ENCODE measurements at places on chromosomes 7 and 10.

GRCh38 chr10:79391231-79392019 is 44.2 kb downstream of the PPIF start:
- DNase-seq: peak; percentile 45

- peak; percentile 81 for DNase-seq
Measured at GRCh38 chr7:15839416-15840100, 153.1 kb upstream of the MEOX2 start.

GRCh38 chr10:78462176-78462575 is 428.5 kb downstream of the RPS24 start:
- DNase-seq: no peak

GRCh38 chr7:27367179-27367932 is 124.8 kb downstream of the EVX1 start:
- no peak for DNase-seq

DNA sequence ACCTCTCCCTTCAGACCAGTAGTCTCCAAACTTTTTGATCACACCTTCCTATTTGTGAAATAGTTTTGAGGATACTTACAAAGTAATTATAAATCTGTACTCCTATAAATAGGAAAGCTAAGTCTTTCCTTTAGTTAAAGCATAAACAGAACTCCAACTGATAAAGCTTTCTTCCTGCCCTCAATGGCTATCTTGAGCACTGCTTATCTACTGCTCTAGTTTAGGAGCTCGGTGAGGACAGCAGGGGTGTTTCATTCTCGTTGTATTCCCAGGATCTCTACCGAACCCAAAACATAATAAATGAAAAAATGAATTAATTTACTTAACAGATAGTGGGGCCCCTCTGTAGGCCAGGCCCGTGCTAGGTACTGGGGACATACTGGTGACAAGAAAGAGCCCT is 17.7 kb downstream of the SORBS1 start:
- no peak for DNase-seq

GRCh38 chr10:114458955-114459354 is 54.7 kb upstream of the AFAP1L2 start:
- DNase-seq: peak; percentile 74

DNA sequence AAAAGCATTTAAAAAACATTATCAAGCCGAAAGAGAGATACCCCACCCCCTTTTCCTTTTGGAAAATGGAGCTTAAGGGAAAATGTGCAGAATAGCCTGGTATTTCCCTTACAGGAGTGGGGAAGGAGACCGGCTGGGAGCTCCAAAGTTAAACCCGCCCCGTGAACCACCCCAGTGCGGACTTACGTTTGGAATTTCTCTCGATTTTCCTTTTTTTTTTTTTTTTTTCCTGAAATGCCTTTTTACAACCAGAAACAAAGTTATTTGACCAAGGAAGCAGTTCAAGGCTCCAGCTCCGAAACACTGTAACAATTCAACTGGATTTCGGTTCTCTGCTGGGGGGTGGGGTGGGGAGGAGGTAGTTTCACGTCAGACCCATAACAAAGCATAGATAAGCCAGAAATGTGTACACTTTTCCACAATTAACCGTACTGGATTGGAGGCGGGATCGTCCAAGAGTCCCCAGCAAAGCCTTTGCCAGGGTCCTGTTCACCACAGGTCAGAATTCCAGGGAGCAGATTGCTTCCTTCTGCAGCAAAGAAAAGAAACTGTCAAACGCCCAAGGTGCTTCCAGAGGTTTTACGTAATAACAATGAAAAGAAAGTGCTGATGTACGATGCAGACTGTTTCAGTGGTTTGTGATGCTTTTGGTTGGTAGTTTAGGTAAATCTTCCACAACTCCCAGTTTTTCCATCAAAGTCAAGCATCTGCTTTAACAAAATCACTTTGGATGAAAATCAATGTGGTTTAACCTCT is 6.7 kb downstream of the SKIDA1 start:
- no peak for DNase-seq

- DNase-seq: peak; percentile 50
Measured at GRCh38 chr7:138735399-138735798, 34.2 kb upstream of the SVOPL start.

DNA sequence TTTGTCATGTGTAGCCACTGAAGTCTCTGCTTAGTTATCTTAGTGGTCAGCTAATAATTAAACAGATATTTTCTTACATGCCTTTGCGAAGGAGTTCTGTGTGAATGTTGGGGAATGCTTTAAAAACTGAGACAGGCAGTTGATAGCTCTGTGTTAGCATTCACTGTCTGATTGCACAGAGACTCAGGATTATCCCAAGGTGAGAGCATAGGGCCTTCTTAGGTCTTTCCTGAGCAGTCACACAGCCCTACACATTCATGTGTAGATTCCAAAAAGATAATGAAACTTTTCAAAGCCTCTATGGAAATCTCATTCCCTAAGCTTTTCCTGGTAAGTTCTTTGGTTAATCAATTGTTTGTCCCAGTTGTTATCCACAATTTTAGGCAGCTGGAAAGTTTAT is 67.7 kb downstream of the CASD1 start:
- no peak for DNase-seq

DNA sequence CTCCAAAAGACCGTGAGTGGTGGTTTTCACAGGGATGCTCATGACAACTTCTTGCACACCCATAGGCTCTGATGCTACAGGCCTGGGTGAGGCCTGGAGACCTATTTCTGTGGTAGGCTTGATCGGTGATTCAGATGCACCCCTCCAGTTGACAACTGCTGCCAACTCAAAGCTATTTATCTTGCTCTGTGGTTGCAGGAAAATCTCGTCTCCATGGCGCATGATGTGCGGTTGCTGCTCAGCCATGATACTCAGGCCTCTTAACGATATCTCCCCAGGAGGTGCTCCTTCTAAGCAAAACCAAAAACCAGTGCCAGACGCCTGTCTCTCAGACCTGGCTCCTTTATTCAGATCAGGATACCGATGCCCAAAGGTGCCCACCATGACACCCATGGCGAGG is 31.4 kb downstream of the C10orf90 start:
- no peak for DNase-seq

DNA sequence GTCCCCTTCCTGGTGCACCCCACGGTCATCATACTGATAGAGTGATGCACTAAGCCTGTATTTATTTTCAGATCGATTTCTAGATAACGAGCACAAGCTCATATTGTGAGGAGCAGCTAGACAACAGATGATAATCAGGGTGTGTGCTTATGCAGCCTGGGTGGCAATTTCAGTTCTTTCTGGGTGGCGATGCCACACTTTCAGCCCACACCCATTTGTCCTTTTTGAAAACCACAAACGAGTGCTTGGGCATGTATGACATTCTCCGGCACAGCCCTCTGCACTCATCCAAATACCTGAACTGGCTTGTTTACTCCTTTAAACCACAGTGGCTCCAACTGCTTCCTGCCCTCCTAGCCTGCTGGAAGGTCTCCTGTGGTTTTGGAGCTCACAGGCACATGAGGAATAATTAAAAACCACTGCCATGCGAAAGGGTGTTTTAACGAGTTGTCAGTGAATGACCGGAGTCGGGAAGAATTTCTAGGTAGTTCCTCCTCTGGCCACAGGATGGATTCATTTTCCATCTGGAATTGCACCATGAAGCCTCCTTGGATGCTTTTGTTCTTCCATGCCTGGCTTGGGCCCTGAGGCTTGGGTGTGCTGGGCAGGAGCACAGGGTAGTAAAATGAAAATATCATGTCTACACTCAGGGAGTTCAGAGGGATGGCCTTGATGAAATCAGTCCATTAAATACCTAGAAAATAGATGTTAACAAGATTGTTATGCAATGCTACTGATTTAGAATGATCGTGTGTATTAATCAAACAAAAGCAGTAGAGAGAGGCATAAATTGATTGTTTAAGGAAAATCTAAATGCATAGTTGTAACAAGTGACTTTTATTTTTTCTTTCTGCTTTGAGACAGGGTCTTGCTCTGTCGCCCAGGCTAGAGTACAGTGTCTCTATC is 52.4 kb upstream of the ITGB1 start:
- no peak for DNase-seq

DNA sequence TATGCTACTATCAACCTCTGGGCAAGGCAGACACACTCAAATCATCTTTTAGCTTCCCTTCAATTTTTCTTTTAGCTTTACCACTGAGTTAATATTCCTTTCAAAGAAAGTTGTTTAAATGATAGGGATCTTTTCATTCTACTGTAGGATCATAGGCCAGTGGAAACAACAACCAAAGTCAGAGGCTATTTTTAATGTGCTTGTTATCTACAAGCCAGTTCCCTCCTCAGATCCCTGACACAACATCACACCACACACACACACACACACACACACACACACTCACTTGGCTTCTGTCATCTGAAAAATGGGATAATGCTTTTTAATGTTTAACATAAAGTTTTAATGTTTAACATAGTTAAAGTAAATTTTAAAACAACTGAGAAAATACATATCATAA is 106.7 kb upstream of the CAV2 start:
- DNase-seq: no peak

DNA sequence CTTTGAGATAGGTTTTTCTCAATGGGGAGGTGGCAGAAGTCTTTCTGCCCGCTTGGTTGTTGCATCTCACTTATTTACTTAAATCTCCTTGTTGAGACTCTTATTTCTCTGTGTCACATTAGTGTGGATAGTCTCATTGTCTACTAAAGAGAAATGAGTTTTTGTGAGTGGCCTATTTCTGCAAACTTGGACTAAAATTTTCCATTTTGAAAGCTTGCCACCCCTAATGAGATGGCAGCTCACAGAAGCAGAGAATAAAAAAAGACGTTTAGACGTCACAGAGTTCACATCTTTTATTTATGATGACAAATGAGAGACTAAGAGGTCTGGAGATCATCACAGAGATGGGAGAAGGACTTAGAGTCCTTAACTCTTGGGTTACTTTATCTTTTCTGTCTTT is 262.7 kb upstream of the PHYHIPL start:
- no peak for DNase-seq

DNA sequence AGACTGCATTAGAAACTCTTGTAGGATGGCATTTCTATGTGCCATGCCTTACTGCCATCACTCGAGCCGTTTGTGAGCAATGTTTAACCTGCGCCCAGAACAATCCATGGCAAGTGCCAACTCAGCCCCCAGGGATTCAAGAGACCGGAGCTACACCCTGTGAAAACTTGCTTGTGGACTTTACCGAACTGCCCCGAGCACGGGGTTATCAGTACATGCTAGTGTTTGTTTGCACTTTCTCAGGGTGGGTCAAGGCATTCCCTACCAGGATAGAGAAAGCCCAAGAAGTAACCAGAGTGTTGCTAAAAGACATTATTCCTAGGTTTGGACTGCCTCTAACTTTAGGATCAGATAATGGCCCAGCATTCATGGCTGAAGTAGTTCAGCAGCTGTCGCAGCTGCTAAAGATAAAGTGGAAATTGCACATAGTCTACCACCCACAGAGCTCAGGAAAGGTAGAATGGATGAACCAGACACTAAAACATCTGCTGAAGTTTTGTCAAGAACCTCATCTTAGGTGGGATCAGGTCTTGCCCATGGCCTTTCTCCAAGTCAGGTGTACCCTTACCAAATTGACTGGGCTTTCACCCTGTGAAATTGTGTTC is 8.9 kb upstream of the CYREN start:
- DNase-seq: no peak

- no peak for DNase-seq
Measured at GRCh38 chr10:23205972-23206642, 14.0 kb downstream of the PTF1A start.

- no peak for DNase-seq
Measured at GRCh38 chr7:116772423-116772863, 89.9 kb upstream of the CAPZA2 start.

DNA sequence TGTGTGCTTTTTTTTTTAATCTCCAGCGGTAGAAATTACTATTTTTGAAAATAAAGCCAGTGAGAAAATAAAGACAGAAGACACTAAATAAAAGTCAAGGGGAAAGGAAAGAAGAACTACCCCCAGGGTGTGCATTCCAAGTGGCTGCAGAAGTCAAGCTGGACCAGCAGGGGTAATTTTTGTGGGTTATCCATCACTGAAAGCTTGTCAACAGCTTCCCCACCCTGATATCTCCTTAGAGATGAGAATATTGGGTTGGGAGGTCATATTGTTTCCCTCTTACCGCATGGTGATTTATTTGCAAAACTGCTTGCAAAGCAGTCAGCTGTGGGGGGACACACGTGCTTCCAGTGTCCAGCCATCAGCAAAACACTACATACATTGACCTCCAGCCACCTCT is 46.4 kb downstream of the FAM107B start:
- DNase-seq: no peak
